ENCODE measurements at places on chromosomes 3 and 15. TPM values are rescaled to one million over a fixed set of nuclear protein-coding genes. Genes with fewer than 3 reads are reported as not detected.

- H3K36me3 ChIP-seq: no peaks in the 10 kb centered on the region
- no peak for DNase-seq
- H3K27ac ChIP-seq: no peak overlapping the region
- H3K4me1 ChIP-seq: no peaks in the 10 kb centered on the region
- no peak overlapping the region for H3K4me3 ChIP-seq
These were observed 187.0 kb downstream of the NTRK3 start for GRCh38 chr15:88069561-88069960.

DNA sequence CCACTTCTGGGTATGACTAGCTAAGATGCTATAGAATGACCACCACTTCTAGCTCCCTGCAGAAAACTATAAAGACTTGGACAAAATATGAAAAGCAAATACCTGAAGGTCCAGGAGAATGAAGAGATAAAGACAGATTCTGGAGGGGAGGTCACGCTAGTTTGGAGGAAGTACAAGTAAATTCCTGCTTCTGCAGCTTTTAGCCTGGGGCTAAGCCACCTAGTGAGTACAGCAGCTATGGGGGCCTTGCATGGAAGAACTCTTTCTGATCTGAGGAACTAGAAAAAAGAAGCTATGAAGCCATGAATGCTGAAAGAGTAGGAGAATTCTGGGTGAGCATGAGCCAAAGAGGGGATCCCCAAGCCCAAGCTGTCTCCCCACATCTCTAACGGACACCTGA, 29.8 kb downstream of the NRG4 start:
- no peaks in the 10 kb centered on the region for H3K4me1 ChIP-seq
- no peaks in the 10 kb centered on the region for H3K36me3 ChIP-seq
- DNase-seq: no peak
- H3K27ac ChIP-seq: no peak overlapping the region
- H3K27me3 ChIP-seq: no peaks in the 10 kb centered on the region

- H3K4me3 ChIP-seq: no peak overlapping the region
- H3K4me1 ChIP-seq: no peaks in the 10 kb centered on the region
- no peak overlapping the region for H3K27ac ChIP-seq
These were observed 23.6 kb downstream of the TIMP4 start for GRCh38 chr3:12135029-12135657.

DNA sequence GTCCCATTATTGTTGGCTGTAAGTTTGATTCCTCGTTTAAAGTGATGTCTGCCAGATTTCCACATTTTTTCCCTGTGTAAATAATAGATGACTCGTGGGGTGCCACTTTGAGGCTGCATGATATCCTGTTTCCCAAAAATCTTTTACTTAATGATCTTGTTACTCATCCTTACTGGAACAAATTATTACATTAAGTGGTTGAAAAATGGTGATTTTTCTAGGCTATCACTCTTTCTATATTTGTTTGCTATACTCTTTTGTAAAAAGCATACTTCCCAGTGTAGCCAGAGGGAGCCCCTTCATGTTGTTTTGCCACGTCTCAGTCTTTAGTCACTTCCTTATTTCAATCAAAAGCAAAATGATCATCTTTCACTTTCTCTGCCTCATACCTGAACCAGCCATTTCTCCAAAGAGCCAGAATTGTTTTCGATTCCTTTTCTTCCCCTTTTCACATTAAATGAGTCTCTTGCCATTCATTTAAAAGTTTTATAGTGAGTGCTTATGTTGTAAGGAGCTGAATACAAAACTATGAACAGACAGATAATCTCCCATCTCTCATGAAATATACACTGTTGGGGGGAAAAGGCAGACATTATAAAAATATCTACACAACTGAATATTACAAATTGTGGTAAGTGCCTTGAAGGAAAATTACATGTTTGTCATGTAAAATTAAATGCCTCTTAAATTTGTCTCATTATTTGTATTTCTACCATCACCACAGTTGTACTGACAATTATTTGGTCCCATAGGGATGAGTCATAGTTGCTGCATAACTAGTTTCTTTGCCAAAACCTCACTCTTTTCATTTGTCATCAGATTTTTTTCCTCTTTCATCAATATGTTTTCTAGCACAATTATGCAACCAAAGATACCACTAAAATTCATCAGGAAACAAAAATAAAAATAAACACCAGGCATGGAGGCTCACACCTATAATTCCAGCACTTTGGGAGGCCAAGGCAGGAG, 41.5 kb downstream of the ADGRG7 start:
- peak; percentile 15 for DNase-seq
- H3K36me3 ChIP-seq: no peaks in the 10 kb centered on the region
- no peak overlapping the region for H3K4me3 ChIP-seq
- no peaks in the 10 kb centered on the region for H3K4me1 ChIP-seq

DNA sequence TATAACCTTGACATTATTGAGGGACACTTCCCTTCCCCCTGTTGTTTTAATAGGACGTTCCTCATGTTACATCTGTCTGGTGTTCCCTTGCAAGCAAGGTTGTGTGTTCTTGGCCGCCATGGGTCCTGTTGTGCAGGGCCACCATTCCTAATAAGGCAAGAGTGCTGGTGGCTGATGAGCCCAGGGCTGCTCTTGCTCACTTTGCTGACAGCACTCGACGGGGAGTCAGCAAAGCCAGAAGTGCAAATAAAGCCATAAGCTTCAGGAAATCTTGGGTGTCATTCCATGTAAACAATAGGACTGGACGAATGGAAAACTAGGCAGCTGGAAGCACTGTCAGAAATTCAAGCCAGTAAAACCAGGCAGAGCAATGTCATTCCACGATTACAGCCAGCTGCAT, 75.8 kb downstream of the SQOR start:
- no peaks in the 10 kb centered on the region for H3K4me1 ChIP-seq
- H3K27ac ChIP-seq: no peak overlapping the region
- no peaks in the 10 kb centered on the region for H3K36me3 ChIP-seq
- no peak for DNase-seq

Gene ROPN1
- total RNA-seq: not detected

Gene KIF15
- total RNA-seq: 0.78 TPM

Gene SMC4
- 27.1 TPM for total RNA-seq

Gene CPN2
- total RNA-seq: not detected

Measured in tibial nerve (tissue), 4 donors.